Foreskin keratinocyte (primary cell): ENCODE measurements at places on chromosomes 6 and 20. TPM values are rescaled to one million over a fixed set of nuclear protein-coding genes. Genes with fewer than 3 reads are reported as not detected.

Gene HSPA1L
- total RNA-seq: 0.46 and 0.58 TPM in 2 replicates

Gene NT5E
- 297 and 365 TPM in 2 replicates for total RNA-seq

Gene KIF25
- not detected in 2 replicates for total RNA-seq

Gene BEND6
- total RNA-seq: 1.8 TPM in 2 replicates

Gene XKR7
- not detected in 2 replicates for total RNA-seq

Gene COL9A1
- total RNA-seq: not detected in 2 replicates

Gene SHLD1
- total RNA-seq: 1.8 and 2.0 TPM in 2 replicates

Gene PNPLA1
- not detected in 2 replicates for total RNA-seq
